Hepatic stellate cell (primary cell): ENCODE measurements at places on chromosomes 3 and 15.

DNA sequence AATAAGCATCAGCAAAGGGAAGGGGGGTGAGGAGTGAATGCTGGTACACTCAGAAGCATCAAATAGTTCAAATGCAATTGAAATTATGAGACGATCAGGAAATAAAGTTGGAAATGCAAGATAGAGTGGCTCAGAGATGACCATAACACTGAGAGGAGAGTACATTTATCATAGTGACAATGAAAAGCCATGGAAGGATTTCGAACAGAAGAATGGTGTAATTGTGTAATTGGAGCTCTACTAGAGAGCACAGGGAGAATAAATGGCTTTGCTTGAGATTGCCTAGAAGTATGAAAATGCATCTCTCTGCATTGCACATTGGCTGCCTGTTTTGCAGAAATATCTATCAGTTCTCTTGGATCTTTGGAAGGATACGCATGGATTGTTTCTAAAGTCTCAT lies 163.3 kb downstream of the TP63 start:
- no peak for DNase-seq

DNA sequence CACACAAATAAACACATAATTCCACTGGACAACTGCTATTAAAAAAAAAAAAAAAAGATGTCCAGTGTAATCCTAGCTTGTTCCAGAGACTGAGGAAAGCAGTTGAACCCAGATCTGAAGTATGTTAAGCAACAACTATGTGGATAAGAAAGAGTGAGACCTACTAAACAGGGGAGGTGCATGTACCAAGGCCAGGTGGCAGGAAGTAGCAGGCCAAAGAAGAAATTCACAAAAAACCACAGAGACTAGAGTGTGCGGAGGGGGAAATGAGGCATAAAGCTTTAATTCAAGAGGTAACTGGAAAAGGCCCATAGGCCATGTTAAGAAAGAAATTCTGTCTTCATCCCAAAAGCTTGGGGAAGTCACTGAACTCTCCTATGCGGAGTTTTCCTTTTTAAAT lies 490.0 kb downstream of the NAALADL2 start:
- no peak for DNase-seq

- DNase-seq, result peak; percentile 92
These were observed 1.1 kb upstream of the SMAD6 start for GRCh38 chr15:66700802-66701421.

GRCh38 chr3:27176256-27176655 lies 192.9 kb downstream of the NEK10 start:
- DNase-seq, result no peak

- DNase-seq, result no peak
These were observed 30.0 kb downstream of the AP4E1 start for GRCh38 chr15:50938525-50938924.

GRCh38 chr15:26674467-26674866 lies 98.4 kb downstream of the GABRB3 start:
- no peak for DNase-seq

GRCh38 chr15:65245096-65245856 lies 34.0 kb upstream of the CILP start:
- DNase-seq, result peak; percentile 68

DNA sequence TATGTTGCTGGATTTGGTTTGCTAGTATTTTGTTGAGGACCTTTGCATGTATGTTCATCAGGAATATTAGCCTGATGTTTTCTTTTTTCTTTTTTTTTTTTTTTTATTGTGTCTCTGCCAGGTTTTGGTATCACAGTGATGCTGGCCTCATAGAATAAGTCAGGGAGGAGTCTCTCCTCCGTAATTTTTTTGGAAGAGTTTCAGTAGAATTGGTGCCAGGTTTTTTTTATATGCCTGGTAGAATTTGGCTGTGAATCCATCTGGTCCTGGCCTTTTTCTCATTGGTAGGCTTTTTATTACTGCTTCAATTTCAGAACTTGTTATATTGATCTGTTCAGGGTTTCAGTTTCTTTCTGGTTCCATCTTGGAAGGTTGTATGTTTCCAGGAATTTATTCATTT lies 165.8 kb downstream of the VPS8 start:
- no peak for DNase-seq

GRCh38 chr3:142120707-142121106 lies 28.6 kb downstream of the TFDP2 start:
- no peak for DNase-seq

DNA sequence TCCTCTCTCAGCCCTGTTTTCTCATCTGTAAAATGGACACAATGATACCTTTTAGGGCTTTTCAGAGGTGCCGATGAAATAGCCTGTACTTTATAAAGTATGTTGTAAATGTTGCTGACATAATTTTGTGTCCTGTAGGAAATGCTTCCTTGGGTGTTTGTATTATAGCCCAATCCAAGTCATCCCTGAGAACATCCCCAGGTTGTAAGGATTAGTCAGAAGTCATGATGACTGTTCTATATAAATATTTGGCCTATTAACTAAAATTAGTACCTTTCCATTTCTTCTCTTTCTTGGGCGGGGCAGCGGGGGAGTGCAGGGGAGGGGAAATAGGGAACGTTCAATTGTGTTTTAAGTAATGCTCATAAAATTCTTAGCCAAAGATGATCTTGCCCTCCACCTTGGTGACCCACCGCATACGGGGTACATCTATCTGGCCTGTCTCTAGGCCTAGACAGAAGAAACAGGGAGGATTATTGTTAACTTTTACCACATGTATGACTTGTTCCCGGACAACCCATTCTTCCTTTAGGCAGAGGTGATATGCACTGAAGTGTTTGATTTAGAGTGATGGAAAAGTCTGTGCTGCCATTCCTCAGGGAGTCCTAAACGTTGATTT lies 120.7 kb downstream of the VGLL4 start:
- no peak for DNase-seq

GRCh38 chr15:98433346-98433745 lies 215.0 kb upstream of the IGF1R start:
- no peak for DNase-seq

GRCh38 chr15:65962187-65962586 lies 92.9 kb downstream of the RAB11A start:
- no peak for DNase-seq

DNA sequence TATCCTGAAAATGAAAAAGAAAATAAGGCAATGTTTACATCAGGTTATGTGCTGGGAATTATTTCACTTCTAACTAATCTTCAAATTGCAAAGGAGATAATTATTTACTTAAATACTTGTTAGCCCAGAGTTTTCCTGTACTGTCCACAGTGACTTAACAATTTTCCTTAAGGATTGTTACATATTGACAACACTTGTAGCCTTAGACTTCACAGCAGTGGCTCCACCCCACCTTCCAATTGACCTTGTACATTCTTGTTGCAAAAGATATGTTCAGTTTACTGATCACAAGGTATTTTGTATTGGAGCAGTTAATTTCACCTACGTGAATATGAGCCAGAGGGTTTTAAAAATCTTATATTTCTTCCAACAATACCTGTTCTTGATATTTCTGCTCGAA lies 376.9 kb downstream of the CNTN6 start:
- DNase-seq, result no peak

GRCh38 chr15:70059476-70060213 lies 38.1 kb downstream of the TLE3 start:
- no peak for DNase-seq

DNA sequence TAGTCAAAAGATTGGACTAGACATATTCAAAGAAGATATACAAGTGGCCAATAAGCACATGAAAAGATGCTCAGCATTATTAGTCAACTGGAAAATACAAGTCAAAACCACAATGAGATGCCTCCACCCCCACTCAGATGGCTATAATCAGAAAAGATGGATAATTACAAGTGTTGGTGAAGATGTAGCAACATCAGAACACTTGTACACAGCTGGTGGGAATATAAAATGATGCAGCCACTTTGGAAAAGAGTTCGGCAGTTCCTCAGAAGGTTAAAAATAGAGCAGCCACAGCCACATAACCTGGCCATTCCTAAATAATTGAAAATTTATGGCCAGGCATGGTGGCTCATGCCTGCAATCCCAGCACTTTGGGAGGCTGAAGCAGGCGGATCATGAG lies 38.4 kb downstream of the HEG1 start:
- no peak for DNase-seq

DNA sequence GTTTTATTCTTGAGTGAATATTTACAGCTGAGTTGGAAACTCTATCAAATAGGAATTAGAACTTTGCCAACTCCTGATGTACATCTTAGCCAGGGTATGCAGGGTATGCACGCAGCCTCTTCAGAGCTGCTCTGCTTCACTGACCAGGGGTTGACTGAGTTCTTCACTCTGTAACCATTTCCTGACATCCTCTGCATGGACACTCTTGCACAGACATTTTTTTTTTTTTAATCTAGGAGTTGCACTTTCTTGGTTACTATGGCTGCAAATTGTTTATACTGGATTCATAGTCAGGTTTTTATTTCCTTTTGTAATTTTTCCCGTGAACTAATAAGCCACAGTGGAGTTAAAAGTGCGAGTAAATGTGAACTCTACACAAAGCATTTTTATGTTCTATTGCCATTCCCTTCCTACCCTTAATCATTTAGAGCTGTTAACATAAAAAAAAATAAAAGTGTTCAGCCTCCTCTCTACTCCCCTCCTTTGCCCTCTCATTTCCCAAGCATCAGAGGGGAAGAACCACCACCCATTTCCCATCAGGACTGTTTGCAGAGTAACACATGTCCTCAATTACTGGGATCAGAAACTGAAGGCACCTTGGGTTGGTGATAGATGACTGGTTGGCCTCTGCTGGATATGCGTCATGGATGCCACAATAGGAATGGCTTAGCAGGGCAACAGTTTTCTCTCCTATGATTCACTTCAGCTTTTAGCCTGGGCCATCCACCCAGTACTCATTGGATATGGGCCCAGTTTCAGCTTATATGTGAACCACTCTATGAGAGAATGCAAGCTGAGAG lies 54.0 kb downstream of the DUT start:
- DNase-seq, result peak; percentile 64

GRCh38 chr15:64883997-64884511 lies 27.6 kb upstream of the ANKDD1A start:
- DNase-seq, result peak; percentile 89

DNA sequence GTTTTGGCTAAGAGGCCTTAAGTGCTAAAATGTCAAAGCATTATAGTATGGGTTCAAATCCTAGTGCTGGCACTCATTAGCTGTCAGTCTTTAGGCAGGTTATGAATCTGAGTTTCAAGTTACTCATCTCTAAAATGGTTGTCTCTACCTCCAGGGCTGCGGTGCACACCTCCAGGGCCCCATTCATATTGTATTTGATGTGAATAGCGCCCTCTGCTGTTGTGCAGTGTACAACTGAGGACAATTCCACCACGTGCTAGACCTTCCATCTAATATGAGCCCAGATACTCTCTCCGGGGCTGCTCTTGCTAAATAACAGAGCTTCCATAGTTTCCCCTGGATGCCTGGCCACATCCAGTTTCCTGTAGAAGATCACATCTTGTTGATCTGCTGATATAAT lies 54.3 kb downstream of the OXNAD1 start:
- no peak for DNase-seq

GRCh38 chr3:174153871-174154270 lies 705.3 kb upstream of the NAALADL2 start:
- DNase-seq, result no peak

DNA sequence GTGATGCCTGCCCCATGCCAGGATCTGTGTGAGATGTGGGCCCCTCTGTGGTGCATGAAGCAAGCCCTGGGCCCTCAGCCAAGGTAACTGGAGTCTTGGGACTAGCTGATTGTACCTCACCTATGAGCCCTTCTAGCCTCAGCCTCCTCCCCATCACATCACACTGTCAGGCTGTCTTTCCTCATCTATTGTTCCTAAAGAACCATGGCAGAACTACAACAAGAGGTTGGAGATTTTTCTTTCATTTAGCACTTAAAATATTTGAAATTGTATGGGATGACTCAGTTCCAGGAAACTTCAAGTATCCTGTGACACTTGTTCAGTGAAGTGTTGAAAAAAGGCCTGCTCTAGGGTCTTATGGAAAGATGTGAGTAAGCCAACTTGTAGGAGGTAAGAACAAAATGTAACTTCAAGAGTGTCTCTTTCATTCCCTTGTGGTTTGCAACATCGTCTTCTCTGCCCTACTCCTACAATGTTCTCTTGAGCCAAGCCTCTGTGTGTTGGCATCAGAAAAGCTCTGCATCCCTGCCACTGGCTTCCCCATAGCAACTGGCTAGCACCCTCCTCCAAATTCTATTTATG lies 58.7 kb upstream of the TIPARP start:
- DNase-seq, result peak; percentile 16

DNA sequence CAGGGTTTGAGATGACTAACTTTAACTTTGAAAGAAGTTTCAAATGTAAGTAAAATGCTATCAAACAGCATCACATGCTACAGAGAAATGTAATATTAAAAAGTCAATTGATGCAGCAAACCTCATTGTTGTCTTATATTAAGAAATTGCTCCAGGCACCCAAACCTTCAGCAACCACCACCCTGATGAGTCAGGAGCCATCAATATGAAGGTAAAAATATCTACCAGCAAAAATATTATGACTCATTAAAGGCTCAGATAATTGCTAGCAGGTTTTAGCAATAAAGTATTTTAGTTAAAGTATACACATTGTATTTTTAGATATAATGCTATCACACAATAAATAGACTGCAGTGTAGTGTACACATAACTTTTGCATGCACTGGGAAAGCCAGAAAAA lies 746.3 kb downstream of the ZPLD1 start:
- DNase-seq, result no peak
